ENCODE measurements at places on chromosomes 5 and 9.

- DNase-seq, result no peak
These were observed 103.2 kb downstream of the WNK2 start for GRCh38 chr9:93287189-93287552.

DNA sequence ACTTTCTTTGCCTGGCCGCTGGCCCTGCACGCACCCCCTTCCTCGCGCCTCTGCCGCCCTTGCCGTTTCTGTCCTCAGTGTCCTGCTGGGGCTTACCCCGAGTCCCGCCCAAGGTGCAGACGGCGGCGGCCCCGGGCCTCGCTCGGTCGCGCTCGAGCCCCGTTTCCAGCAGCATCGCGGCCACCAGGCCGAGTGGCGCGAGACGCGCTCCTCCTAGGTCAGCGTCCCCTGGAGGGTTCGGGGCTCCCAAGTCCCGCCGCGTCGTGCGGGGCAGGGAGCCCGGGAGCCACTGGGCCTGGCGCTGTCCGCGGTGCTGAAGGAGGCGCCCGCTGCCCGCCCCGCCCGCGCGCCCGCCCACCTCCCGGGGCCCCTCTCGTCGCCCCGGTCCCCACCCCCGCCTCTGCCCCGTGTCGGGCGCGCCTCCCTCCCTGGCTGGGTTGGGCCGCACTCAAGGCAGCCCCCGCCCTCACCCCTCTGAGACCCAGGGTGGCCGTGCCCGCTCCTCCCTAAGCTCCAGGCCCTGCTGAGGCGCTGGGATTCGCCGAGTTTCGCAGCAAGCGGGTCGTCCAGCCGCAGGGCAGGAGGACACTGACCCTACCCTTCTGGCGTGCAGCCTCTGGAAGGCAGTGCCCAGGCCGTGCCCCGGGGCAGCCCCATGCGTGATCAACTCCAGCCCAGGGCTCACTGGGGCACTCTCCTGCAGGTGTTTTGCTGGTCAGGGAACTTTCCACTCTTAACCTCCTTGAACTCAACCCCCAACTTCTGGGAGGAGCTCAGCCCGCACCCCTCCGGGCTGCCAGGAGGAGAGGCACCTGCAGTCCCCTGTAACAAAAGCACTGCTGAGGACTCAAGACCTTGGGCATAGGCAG is at the start of gene LHX3:
Gene LHX3 (minus strand): TSS at position 291 of the 869 bp plus-strand sequence. CDS start 116 bp downstream, at position 175.
- DNase-seq, result no peak

GRCh38 chr5:141711687-141712086 is 29.7 kb upstream of the ARAP3 start:
- no peak for DNase-seq

GRCh38 chr9:96502539-96503373 is 52.8 kb downstream of the HABP4 start:
- no peak for DNase-seq

- no peak for DNase-seq
These were observed 118.9 kb downstream of the GHR start for GRCh38 chr5:42542106-42542505.

Measured in GM19239 (cell line).